ENCODE measurements at places on chromosomes 16 and 17.

- DNase-seq, result no peak
Observed at GRCh38 chr17:40402668-40403067, 15.0 kb downstream of the TOP2A start.

DNA sequence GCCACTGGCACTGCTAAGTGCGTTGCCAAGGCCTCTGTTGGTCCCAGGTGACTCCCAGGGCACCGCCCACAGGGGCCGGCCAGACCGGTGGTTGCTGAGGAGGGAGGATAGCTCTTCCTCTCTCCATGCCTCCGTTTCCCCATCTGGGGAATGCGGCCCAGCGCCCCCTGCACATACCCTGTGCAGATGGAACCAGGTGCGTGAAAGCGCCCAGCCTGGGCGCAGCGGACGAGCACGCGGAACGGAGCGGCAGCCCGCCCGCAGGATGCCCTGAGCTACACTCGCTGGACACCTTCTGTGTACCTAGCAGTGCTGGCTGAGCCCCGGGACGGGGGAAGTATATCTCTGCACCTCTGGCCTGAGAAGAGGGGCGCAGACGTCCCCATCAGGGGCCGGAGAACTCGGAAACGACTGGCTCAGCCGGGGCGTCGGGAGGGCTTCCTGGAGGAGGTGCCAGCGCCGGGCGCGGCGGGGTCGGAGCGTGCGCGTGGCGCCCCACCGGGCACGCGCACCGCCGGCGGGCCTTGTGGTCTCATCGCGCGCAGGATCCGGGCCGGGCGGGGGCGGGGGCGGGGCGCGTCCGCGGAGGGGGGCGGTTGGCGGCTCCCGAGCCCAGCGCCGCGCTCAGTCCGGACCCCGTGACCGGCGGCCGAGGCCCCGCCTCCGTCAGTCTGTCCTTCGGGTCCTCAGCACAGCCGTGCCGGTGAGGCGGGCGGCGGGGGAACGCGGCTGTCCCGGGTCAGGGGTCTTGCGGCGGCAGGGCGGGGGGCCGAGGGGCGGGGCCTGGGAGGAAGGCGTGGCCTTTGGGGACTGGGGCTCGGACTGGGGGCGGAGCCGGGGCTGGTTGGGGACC lies at the start of the genes CCDC78 and HAGHL:
TSS of gene CCDC78 (minus strand) at position 6 of the 853 bp plus-strand sequence. CDS start 76 bp downstream, outside the sequence.
TSS of gene HAGHL (plus strand) at position 669 of the 853 bp plus-strand sequence. CDS start 404 bp downstream, outside the sequence.
- DNase-seq, result peak; percentile 28

DNA sequence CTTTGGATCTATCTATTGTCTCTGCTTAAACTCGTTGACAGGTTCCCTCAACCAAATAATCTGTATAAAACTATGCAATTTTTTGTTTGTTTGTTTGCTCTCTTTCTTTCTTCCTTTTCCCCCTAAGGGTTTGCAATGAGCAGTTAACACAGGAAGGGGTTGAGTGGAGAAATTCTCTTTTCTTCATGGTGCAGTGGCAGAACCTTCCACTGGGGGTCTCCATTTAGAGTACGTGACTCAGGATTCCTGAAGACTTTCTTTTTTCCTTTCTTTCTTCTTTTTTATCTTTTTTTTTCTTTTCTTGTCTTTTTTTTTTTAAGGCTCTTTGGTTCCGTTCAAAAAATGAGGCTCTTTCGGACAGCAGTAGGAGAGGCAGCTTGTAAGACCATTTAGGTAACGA lies 19.5 kb upstream of the RBFOX1 start:
- no peak for DNase-seq

- no peak for DNase-seq
Observed at GRCh38 chr17:73742948-73743381, 98.7 kb upstream of the SDK2 start.

GRCh38 chr16:57530522-57531252 lies 5.7 kb downstream of the CCDC102A start:
- no peak for DNase-seq

DNA sequence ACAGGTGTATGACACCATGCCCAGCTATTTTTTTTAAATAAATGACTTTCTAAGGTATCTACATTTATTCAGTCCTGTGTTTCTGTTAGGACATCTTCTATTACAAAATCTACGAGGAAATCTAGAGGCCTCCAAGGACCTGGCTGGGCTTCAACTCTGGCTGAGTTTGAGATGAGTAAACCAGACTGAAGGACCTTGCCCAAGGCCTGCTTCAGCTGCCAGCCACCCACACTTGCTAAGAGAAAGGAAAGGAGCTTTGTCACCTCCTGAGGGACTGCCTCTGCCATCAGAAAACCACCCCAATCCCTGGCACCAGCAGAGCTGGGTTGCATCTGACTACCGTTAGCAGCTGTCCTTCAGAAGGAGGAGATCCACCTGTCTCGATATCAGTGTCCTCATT lies 1.3 kb upstream of the MYO1D start:
- no peak for DNase-seq

- no peak for DNase-seq
Observed at GRCh38 chr16:50718061-50718760, 23.7 kb upstream of the CYLD start.

DNA sequence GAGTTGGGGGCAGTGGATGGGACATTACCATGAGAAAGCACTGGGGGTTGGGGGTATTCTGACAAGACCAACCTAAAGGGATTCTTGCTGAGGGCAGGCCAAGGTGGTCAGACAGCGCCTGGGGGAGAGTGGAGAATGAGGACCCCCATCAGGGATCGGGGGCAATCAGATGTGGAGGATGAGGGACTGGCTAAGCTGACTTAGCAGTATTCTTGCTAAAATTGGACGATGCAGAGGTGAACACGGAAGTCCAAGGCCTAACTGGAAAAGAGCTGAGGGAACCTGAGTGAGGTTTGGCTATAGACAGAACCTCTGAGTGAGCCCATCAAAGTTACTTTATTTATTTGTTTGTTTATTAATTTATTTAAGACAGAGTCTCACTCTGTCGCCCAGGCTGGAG lies 9.2 kb downstream of the QPRT start:
- no peak for DNase-seq

GRCh38 chr16:50591800-50592771 lies 43.9 kb downstream of the NKD1 start:
- no peak for DNase-seq

GRCh38 chr17:33572615-33573014 lies 279.5 kb upstream of the ASIC2 start:
- DNase-seq, result no peak

GRCh38 chr16:85473323-85473722 lies 139.8 kb upstream of the GSE1 start:
- no peak for DNase-seq

GRCh38 chr17:17780922-17781590 lies 55.7 kb downstream of the SREBF1 start:
- DNase-seq, result no peak

DNA sequence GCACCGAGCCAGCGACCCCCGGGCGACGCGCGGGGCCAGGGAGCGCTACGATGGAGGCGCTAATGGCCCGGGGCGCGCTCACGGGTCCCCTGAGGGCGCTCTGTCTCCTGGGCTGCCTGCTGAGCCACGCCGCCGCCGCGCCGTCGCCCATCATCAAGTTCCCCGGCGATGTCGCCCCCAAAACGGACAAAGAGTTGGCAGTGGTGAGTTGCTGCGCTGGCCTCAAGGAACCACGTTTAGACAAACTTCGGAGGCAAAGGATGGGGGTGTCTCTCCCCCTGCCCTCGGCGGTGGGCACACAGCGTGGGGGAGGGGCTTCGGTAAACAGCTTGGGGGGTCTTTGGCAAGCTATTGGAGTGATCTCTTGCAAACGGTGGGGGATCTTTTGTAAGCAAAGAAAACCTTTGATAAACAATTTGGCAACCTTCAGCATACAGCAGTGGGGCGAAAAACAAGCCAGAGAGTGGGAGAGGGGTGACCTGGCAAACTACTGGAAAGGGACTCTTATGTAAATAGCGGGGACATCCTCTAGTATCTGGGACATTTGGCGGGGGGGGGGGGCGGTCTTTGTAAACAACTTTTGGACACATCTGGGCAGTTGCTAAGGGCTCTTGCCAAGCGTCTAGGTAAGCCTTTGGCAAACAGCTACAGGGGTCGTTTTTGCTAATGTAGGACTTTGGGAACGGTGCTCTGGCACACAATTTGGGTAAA lies 587 bp downstream of the MMP2 start:
- DNase-seq, result no peak

GRCh38 chr16:65034915-65035314 lies 86.9 kb downstream of the CDH11 start:
- no peak for DNase-seq

- no peak for DNase-seq
Observed at GRCh38 chr17:6137716-6138502, 67.7 kb downstream of the WSCD1 start.

DNA sequence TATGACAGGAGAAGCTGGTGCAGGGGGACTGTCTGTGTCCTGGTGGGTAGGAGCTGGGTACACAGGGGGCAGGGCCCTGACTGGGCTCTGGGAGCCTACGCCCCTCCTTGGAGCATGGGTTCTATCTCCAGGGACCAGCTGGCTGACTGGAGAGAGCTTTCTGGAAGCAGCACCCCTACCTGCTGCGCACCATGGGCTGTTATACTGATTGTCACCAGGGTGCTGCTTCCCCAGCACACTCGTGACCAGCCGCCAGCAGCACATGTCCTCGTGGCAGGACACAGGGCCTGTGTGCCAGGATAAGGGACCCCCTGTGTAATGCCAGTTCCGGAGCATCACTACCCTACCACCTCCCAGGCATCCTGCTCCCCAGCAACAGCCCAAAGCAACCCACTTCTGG lies 106.0 kb downstream of the AMFR start:
- no peak for DNase-seq

- DNase-seq, result no peak
Observed at GRCh38 chr17:2070241-2071023, 15.5 kb downstream of the HIC1 start.

GRCh38 chr16:50381679-50382440 lies 13.1 kb upstream of the BRD7 start:
- no peak for DNase-seq

DNA sequence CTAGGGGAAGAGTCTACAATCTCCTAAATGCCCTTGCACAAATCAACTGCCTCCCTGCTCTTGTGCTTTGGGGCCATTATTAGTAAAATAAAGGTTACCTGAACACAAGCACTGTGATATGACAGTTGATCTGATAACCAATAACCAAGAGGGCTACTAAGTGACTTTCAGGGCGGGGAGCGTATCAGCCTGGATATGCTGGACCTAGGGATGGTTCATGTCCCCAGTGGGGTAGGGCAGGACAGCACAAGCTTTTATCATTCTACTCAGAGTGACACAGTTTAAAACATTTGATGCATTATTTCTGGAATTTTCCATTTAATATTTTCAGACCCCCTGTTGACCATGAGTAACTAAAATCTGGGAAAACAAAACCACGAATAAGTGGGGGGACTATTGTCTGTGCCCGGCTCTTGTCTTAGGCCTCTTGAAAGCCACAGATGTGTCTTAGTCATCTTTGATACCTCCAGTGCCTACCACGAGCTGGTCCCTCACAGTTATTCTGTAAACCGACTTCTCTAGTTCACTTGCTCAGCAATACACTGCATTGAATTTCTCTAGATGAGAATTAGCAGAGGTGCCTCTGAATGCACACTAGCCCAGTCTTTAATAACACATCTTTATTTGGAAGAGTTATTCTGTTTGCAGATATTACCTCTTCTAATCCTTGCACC lies 94.6 kb upstream of the DHX40 start:
- DNase-seq, result no peak

GRCh38 chr16:154217-155030 lies 2.0 kb downstream of the HBZ start:
- no peak for DNase-seq

DNA sequence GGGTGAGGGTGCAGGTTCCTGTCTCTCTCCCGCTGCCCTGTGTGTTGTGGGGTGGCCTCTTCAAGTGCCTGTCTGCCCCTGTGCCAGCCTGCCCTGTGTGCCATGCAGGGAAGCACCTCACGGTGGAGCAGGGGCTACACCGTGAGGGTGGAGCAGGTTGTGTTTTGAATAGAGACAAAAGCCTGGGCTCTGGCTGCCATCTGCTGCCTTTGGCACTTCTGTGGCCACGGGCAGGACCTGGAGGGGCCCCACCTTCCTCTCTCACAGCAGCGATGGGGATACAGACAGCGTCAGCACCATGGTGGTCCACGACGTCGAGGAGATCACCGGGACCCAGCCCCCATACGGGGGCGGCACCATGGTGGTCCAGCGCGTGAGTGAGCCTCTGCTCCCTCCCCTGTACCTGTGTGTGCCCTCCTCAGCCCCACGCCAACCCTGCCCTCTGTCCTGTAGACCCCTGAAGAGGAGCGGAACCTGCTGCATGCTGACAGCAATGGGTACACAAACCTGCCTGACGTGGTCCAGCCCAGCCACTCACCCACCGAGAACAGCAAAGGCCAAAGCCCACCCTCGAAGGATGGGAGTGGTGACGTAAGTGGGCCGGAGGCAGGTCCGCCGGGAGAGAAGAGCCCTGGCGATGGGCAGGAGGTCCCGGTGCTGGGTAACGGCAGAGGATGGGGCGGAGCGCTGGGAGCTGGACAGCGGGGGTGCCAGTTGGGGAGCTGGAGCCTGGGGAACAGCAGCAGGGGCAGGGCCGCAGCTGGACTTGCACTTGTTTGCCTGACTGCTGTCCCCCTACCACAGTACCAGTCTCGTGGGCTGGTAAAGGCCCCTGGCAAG lies 5.4 kb upstream of the C17orf107 start:
- DNase-seq, result no peak

DNA sequence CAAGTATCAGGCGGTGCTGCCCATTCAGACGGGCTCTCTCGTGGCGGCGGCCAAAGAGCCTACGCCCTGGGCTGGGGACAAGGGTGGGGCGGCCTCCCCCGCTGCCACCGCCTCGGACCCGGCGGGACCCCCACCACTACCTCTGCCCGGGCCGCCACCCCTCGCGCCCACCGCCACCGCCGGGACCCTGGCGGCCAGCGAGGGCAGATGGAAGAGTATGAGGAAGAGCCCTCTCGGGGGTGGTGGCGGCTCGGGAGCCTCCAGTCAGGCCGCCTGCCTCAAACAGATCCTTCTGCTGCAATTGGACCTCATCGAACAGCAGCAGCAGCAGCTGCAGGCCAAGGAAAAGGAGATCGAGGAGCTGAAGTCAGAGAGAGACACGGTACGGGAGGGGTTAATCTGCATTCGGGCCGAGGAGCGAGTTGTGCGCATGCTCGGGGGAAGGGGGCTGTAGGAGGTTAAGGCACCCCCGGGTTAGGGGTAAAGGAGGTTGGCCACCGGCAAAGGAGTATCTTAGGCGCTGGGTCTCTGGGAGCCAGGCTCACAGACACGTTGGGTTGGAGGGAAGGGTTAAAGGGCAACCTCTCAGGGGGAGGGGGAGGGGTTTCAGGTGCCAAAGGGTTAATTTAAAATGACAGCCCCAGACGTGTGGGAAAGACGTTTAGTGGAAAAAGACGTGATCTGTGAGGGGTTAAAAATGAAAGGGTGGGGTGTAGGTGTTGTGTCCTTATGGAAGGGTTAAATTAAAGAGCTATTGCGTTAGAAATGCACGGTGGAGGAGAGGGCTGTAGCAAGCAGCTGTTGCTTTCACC lies 1.4 kb downstream of the MSL1 start:
- DNase-seq, result no peak

GRCh38 chr17:2077040-2077439 lies 22.1 kb downstream of the HIC1 start:
- no peak for DNase-seq

GRCh38 chr17:63395075-63395805 lies 50.9 kb downstream of the CYB561 start:
- DNase-seq, result no peak

Measured in stimulated activated CD8-positive, alpha-beta memory T cell treated with anti-CD3 and anti-CD28 coated beads, Interleukin-4, amount 100 ng/mL, for 1 hour (primary cell).